ENCODE measurements at places on chromosomes 13 and 19. TPM values are rescaled to one million over a fixed set of nuclear protein-coding genes. Genes with fewer than 3 reads are reported as not detected.
A peak's percentile ranks its signal among the peaks of the same experiment; 100 is the strongest.

The CCDC169 gene
- 0.46 TPM for total RNA-seq

The ZNF160 gene
- 38.9 TPM for total RNA-seq

GRCh38 chr13:67134417-67135129 is 95.6 kb downstream of the PCDH9 start:
- no peak for ATAC-seq

DNA sequence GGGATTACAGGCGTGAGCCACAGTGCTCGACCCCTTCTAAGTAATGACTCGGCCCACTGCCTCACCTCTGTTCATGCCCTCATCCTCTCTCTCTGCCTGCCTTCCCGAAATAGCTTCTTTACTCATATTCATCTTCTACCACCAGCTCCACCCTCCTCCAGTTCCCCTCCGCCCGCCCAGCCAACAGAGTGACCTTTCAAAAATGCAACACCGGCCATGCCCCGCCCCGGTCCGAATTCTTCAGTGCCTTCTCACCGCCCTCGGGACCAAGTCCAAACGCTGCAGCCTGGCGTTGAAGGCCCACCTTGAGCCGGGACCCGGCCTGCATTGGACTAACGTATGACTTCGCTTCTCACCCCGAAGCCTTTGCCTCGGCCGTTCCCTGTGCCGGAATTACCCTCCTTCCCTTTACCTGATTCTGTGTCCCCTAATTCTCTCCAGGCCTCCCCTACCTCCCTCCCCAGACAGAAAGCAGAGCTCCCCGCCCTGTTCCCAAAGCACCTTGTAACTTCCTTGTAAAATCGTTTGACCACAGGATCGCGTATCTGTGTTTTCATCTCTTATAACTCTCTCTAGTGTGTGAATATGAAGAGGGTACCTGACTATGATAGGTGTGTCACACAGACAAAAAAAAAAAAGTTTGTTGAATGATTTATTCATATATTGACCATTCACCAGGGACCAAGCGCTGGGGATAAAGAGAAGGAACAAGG is 8.1 kb upstream of the MUC16 start:
- no peak for ATAC-seq

The MAN2B1 gene
- 98.1 TPM for total RNA-seq

- ATAC-seq: peak; percentile 74
Observed at GRCh38 chr19:14363183-14364097, 17.8 kb upstream of the ADGRE5 start.

The OR4F17 gene
- total RNA-seq: not detected

The HCST gene
- total RNA-seq: 1.8 TPM

- ATAC-seq: no peak
Observed at GRCh38 chr13:81148822-81149221, 807.9 kb upstream of the SPRY2 start.

DNA sequence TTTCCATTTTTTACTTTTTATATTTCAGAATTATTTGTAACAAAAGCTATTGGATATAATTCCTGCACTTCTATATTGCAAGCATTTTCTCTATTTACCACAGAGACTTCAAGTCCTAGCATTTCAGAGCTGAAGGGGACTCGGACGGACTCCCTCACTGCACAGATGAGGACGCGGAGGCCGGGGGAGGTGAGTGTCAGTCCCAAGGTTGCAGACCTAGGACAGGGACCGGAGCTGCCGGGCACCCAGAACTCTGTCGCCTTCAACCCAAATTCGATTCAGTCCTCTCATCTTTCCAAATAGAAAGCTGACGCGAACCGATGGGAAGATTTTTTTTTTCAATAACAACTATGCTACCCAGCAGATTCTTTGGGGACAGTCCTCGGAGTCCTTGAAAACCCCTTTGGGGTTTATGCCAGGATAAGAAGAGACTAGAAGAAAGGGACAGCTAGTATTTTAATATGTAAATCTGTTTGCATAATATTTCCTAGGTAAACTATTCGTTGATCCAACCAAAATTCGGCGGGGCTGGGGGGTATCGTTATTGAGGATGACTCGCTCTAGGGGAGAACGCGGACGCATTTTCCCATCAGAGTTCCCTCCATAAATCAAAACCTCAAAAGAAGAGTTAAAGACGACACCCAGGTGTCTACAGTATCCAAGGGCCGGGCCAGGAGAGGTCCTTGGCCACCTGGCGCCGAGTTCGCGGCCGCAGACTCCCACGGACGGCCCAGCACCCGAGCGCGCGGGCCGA is 803 bp downstream of the FLT3 start:
- ATAC-seq: no peak

The FXYD3 gene
- 5.6 TPM for total RNA-seq

DNA sequence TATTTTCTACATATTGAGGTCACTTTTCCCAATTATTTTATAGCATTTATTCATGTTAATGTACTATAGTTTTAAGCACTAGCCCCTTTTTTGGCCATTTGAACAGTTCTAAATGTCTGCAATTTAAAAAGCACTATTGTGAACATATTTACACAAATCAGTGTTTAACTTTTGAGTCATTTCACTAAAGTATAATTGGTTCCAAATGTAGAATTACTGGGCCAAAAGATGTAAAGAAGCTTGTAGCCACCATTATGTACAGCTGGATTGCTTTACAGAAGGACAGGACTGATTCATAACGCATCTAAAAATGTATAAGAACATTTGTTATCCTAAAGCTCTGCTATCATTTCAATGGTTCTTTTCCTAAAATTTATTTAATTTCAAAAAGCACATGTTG is 16.6 kb upstream of the ATP12A start:
- ATAC-seq: no peak

- no peak for ATAC-seq
Observed at GRCh38 chr13:78595495-78596398, 7.6 kb downstream of the POU4F1 start.

GRCh38 chr13:21673539-21673788 is 2.6 kb downstream of the FGF9 start:
- peak; percentile 11 for ATAC-seq

The SPIB gene
- not detected for total RNA-seq

- no peak for ATAC-seq
Observed at GRCh38 chr13:95209109-95209508, 92.1 kb downstream of the ABCC4 start.

DNA sequence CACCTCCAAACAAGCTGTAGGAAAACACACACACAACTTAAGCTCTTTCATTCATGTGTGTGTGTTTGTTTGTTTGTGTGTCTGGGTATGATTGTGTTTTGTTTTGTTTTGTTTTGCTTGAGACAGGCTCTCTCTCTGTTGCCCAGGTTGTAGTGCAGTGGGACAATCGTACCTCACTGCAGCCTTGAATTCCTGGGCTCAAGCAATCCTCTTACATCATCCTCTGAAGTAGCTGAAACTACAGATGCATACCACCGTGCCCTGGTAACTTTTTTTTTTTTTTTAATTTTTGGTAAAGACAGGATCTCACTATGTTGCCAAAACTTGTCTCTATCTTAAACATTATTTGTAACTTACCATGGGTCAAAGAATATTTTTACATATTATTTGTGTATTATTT is 431.7 kb downstream of the SLITRK1 start:
- no peak for ATAC-seq

The CYP4F8 gene
- total RNA-seq: not detected

The TMEM147 gene
- total RNA-seq: 60.0 TPM

GRCh38 chr19:20612711-20613316 is 47.2 kb upstream of the ZNF737 start:
- no peak for ATAC-seq

DNA sequence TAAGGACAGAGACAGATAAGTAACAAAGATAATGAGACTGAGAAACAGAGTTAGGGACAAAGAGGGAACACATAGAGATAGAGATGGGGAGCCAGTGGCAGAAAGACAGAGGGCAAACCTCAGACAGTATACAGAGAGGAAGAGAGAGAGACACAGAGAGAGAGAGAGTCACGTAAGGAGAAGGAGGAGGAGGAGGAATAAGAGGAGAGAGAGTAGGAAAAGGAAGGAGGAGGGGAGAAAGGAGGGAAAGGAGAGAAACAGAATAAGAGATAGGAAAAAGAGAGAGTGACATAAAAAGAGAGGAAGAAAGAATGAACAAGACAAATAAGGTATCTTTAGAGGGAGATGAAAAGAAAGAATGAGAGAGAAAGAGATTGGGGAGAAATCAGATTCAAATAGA is 23.6 kb downstream of the CYP2B6 start:
- ATAC-seq: no peak

- no peak for ATAC-seq
Observed at GRCh38 chr13:99600318-99600717, 99.0 kb downstream of the TM9SF2 start.

DNA sequence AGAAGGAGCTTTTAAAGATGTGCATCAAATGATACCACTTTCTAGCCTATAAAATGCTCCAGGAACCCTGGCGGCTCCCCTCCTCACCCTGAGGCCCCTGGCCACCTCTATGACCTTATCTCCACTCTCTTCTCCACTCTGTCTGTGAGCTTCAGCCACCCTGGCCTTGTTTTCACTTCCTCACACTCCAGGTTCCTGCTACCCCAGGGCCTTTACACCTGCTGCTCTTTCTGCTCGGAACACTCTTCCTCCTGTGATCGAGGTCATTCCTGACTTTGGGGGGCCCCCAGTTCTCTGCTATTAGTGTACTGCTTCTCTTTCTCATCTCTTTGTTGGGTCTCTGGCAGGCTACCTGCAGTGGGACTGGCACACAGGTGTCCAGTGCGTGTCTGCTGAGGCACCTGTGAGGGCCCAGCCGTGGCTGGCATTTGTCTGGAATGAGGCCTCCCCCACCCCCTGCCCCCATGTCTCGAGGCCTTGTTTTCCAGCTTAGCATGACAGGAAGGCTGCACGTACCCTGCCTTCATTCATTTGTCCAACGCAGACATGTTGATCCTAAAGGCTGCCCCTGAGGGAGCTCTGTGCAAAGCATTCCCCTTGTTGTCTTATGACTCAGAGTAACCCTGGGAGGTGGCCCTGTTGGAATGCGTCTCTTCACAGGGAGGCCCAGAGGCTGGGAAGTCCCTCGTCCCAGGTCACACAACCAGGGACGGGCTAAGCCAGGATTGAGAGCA is 2.3 kb downstream of the DDA1 start:
- ATAC-seq: no peak

The ZNF844 gene
- total RNA-seq: 19.0 TPM

- no peak for ATAC-seq
Observed at GRCh38 chr19:8311461-8312260, 3.5 kb upstream of the CD320 start.

GRCh38 chr13:99386911-99387788 is 80.0 kb upstream of the GPR183 start:
- ATAC-seq: no peak

DNA sequence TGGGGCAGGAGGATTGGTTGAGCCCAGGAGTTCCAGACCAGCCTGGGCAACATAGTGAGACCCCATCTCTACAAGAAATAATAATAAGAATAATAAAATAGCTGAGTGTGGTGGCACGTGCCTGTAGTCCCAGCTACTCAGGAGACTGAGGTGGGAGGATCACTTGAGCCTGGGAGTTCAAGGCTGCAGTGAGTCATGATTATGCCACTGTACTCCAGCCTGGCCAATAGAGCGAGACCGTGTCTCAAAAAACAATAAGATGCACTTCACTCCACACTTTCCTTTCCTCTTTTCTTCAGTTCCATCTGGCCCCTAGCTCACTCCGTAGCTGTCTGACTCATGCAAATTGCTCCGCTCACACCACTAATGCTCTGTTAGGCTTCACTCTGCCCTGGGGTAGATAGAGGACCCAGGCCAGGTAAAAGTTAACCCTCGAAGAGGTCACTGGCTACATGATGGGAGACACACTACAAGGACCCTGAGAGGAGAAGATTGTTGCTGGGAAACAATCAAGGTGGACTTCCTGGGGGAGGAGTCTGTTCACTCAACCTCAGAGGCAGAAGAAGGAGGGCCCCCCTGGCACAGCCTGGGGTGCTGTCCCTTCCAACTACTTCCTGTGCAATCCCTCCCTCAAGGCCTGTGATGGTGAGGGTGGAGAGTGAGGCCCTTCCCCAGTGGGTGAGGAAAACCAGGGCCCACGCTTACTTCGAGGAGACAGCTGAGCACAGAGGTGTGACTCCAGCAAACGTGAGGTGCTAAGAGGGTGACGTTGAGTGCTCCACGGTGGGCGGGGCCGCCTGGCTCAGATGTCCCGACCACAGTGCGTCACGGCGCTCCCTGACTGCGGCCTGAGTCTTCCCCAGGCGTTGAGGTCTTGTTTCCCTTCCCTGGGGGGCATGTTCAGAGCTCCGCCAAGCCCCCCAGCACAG is 8.8 kb upstream of the TNFSF9 start:
- no peak for ATAC-seq

The TMEM150B gene
- total RNA-seq: 2.2 TPM

DNA sequence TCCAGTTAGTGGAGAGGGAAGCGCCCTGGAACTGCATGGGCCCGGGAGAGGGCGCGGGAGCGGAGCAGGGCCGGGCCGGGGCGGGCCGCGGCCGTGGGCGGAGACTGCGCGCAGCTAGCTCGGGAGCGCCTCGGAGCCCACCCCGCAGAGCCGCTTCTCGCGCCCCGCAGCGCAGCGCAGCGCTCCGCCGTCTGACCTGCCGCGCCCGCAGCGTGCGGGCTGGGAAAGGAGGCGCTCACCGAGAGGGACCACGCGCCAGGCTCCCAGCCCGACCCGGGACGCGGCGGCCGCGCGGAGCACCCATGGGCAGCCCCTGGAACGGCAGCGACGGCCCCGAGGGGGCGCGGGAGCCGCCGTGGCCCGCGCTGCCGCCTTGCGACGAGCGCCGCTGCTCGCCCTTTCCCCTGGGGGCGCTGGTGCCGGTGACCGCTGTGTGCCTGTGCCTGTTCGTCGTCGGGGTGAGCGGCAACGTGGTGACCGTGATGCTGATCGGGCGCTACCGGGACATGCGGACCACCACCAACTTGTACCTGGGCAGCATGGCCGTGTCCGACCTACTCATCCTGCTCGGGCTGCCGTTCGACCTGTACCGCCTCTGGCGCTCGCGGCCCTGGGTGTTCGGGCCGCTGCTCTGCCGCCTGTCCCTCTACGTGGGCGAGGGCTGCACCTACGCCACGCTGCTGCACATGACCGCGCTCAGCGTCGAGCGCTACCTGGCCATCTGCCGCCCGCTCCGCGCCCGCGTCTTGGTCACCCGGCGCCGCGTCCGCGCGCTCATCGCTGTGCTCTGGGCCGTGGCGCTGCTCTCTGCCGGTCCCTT is at the start of gene MLNR:
Gene MLNR, plus strand, starts transcription at position 303 of the 820 bp plus-strand sequence. Its CDS starts 0 bp downstream, at position 303.
- peak; percentile 56 for ATAC-seq

GRCh38 chr19:1856698-1857603 is 6.4 kb downstream of the KLF16 start:
- ATAC-seq: peak; percentile 69

DNA sequence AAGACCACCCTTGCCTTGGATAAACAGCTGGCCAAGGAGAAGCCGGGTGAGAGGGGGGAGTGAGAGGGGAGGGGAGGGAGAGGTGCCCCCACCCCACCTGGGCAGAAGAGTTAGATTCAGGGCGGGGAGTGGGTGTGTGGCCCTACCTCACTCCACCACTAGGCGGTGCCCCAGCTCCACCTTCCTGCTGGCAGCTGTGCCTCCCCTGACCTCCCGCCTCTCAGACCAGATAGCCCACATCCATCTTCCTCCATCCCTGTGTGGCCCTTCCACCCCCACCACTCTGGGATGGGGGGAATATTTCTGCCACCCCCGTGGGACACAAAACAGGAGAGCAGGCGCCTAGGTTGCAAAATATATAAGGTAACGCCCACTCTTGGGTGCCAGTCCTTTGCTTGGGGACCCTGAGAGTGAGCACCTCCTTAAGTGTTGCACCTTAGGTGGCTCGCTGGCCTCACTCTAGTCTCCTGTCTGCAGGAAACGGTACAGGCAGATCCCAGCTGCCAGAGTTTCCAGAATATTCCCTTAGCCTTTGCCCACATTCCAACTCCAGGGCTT is 13.8 kb upstream of the EHD2 start:
- ATAC-seq: no peak

- no peak for ATAC-seq
Observed at GRCh38 chr13:27955014-27955591, 14.0 kb downstream of the CDX2 start.

The SIGLEC8 gene
- not detected for total RNA-seq

Measured in gastroesophageal sphincter (tissue), 4 donors.